ENCODE measurements at places on chromosomes 6 and 20.

- DNase-seq = no peak
Measured at GRCh38 chr6:56798163-56798562, 155.5 kb upstream of the DST start.

DNA sequence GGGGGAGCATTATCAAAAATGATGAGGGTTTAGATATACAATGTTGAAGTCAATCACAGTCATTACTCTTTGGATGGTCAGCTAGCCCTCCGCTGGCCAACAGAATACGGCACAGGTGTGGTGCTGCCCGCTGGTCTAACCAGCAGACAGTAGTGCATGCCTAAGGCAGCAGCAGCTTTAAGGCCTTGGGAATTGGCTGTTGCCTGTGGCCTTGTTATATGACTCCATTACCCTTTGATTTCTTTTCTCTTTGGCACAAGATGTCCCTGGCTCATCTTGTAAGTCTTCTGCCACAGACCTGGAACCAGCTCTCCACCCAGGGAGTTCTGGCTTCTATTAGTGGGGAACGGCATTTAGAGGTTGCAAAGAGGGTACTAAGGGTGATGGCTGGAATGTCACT lies 110.2 kb downstream of the WDR27 start:
- no peak for DNase-seq

GRCh38 chr6:82980086-82980485 lies 85.6 kb downstream of the UBE3D start:
- DNase-seq = no peak

- no peak for DNase-seq
Measured at GRCh38 chr20:32841174-32841573, 17.5 kb upstream of the EFCAB8 start.

GRCh38 chr20:6467562-6467961 lies 299.9 kb upstream of the BMP2 start:
- no peak for DNase-seq

DNA sequence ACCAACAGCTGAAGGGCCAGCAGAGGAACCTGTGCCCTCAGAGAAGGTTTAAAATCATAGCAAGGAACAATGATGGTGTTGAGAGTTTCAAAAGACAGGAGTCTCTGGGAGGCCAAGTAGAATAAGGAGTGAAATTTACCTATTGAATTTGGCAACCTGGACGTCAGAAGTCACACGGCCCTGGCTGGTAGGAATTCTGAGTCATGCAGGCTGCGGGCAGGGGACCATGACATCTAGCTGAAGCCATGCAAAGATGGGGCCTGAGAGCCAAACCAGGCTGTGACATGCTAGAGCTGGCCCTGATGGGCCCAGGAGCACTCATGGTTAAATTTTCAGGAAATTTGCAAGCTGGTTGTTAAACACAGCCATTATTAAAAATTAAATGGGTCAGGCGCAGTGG lies 64.0 kb upstream of the SNX9 start:
- no peak for DNase-seq

DNA sequence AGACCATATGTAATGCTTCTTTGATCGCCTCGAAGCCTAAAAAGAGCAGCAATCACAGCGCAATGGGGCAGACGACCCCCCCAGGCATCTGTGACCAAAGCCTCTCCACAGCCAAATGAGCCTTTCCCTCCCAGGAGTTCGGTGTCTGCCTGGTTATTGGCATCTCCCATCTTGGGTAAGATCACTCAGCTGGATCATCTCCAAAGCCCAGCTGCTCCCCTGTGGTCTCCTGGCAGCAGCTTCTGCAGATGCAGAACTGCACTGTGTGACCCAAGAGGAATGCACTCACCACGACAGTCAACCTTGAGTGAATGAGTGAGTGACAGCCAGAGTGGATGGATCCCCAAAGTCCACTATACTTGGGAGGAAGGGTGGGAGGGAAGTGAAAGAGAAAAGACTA lies 44.8 kb upstream of the IYD start:
- no peak for DNase-seq

DNA sequence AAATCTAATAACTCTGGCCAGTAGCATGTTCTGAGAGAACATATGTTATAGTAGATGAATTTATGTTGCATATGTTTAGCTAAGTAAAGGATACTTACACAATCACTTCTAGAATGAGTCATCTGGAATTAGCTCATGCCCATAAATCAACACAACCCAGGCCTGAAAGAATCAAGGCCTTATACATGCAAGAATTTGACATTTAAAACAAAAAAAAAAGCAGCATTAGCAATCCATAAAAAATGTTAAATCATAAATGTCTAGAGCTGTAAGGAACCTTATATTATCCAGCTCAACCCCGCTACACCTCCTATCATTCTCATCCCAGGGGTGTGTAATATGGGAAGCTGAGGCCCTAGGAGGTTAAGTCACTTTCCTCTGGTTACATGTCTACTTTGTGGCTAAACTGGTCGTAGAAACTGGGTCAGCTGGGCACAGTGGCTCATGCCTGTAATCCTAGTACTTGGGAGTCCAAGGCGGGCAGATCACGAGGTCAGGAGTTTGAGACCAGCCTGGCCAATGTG lies 105.2 kb upstream of the CARMIL1 start:
- peak; percentile 59 for DNase-seq

- no peak for DNase-seq
Measured at GRCh38 chr20:21129861-21130260, 4.0 kb downstream of the KIZ start.

DNA sequence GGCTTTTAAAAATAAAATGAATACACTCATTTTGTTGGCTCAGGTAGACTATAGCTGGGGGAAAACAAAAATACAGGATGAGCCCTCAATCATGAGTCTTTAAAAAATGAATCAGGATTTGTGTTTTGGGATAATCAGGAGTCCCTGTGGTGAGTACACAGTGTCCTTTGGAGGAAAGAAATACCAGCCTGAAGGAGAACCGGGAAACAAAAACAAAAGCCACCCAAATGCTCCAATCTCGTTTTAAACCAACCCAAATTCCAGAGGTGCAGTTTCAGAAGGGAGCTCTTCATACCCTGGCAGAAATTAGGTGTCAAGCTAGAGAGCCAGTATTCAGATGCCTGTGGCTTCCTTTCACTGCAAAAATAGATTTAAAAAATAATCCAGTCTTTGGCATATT lies 23.3 kb upstream of the FOXA2 start:
- DNase-seq = no peak
